Lower leg skin (tissue), 4 donors: ENCODE measurements at places on chromosomes 2 and 18. TPM values are rescaled to one million over a fixed set of nuclear protein-coding genes. Genes with fewer than 3 reads are reported as not detected.

DNA sequence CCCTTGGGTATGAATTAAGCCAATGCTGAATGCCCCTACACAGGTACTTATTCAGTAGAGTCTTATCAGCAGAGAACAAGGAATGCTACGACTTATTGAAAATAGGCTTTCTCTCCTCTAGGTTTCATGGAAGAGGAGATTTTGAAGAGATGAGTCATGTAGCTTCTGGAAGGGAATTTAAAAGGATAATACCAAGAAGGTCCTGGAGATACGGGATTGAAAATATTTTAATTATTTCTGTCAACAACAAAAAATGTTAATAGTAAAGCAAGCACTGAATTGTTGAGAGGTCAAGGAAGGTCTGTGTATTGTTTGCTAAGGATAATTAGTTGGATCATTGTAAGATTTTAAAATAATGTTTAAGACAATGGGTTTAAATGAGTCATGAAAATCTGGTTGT is 293.0 kb upstream of the SPHKAP start:
- DNase-seq, result no peak

DNA sequence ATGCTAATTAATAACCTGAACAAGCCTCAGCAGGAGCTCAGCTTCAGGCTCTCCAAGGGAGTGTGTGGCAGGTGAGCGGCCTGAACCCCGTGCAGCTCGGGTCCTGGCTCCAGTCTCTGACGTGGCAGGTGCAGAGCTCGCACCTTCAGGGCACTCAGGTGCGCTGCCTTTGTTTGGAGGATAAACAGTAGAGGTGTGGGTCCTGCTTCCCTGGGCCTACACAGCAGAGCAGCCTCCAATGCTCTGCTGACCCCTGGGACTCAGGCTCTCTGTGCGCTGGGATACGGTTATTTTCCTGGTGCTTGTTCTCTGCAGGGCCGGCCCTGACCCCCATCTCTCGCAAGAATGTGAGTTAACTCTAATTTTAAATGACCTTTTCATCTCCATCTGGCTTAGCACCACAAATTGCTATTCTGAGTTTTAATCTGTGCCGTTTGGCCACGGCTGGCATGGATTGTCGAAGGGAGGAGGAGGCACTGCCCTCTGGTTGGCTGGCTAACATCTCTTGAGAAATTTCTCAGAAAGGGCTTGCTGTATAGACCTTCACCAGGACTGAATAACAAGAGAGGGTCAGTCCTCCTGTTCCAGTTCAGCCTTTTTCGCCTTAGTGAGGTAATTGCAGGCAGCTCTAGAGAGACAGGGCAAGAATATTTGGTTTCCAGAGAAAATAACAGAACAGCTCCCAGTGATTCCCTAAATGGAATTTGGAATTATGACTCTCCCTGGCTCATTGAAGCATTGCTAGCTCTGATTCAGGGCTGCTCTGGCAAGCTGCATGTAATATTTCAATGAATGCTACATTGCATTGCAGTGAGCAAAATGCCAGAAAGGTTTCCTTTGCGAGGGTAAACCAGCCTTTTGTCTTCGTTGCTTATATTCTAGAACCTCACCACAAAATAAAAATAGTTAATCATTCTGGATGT is 161.8 kb downstream of the DCDC2C start:
- DNase-seq, result no peak

GRCh38 chr2:9032536-9033255 is 29.2 kb upstream of the MBOAT2 start:
- DNase-seq, result no peak

GRCh38 chr2:221641181-221641871 is 69.2 kb upstream of the EPHA4 start:
- DNase-seq, result no peak

DNA sequence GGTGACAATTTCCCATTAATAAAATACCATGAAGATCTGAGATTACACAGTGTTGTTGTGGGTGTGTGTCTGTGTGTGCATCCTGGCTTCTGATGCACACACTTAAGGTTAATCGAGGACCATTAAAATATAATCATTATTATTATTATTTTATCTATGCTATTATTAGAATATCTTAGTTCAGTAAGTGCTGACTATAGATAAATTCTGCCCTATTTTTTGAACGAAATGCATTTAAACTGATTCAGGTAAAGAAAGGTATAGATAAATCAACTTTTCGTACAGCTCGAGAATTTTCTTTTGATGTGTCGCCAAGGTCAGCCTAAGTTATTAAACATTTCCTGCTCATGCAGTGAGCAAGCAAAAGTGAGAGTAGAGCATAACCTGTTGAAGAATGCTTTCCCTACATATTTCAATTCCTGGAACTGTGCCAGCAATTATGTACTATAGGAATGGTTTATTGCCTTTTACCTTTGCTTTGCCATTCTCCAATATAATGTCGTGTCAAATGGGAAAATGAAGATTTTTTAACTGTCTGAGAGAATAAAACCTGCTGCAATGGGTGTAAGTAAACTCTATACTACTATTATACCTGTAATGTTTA is 25.8 kb downstream of the KCNJ3 start:
- no peak for DNase-seq

- no peak for DNase-seq
These were observed 260.0 kb upstream of the SIX2 start for GRCh38 chr2:45269149-45269793.

The ACOXL gene
- total RNA-seq, result not detected
